ENCODE measurements at places on chromosomes 16 and 17.

DNA sequence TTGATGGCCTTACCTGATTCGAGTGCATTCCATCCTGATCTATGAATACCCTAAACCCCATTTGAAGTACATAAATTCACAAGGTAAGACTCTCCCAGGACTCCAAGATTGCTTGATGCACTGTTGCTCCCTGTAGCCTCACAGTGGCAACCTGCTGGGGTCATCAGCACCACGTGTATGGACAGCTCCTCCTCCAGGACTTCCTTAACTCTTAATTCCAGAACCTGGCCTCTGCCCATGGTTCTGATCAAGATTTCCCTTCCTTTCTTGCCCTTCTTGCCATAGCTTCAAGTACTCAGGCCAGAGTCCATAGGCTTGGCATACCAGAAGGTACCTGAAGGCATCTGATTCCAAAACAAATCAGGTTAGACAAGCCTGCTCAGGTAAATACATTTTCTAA is 34.0 kb upstream of the NLK start:
- DNase-seq, result no peak

DNA sequence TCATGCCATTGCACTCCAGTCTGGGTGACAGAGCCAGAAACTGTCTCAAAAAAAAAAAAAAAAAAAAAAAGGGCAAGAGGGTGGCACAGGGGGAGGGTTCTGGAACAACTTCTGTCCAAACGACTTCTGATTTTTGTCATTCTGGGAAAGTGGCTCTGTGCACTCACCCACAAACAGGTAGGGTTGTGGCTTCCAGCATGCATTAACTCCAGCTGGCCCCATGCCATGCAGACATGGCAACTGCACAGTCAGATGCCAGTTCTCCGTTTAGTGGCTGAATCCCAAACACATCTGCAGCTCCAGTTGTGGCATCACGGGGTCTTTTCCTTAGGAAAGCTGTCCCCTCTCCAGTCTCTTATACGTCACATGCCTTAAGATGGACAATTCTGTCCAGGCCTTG is 30.3 kb downstream of the B4GALNT2 start:
- no peak for DNase-seq

GRCh38 chr16:73506568-73507056 is 458.7 kb upstream of the ZFHX3 start:
- no peak for DNase-seq

DNA sequence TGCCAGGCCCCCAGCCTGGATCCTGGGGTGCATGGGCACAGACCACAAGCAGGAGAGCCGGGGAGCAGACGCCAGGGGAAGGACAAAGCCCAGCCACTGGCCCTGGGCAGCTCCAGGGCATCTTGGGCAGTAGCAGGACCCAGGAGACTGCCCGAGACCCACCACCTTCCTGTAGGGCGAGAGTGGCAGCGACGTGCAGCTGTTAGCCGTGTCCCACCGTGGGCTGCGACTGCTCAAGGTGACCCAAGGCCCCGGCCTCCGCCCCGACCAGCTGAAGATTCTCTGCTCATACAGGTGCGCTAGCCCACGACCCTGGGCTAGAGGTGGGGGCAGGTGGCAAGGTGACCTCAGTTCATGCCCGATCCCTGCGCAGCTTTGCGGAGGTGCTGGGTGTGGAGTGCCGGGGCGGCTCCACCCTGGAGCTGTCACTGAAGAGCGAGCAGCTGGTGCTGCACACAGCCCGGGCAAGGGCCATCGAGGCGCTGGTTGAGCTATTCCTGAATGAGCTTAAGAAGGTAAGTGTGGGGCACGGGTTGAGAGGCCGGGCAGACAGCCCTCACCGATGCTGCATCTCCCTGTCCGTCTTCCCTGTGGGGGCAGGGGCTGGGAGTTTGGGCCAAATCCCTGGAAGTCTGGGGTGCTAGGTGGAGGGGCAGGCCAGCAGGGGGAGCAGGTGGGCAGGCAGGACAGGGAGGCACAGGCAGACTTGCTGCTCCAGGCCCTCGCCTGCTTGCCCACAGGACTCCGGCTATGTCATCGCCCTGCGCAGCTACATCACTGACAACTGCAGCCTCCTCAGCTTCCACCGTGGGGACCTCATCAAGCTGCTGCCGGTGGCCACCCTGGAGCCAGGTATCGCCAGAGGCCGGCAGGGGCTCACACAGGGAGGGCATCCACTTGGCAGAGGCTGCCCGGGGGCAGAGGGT is 13.5 kb upstream of the SMIM5 start:
- no peak for DNase-seq

DNA sequence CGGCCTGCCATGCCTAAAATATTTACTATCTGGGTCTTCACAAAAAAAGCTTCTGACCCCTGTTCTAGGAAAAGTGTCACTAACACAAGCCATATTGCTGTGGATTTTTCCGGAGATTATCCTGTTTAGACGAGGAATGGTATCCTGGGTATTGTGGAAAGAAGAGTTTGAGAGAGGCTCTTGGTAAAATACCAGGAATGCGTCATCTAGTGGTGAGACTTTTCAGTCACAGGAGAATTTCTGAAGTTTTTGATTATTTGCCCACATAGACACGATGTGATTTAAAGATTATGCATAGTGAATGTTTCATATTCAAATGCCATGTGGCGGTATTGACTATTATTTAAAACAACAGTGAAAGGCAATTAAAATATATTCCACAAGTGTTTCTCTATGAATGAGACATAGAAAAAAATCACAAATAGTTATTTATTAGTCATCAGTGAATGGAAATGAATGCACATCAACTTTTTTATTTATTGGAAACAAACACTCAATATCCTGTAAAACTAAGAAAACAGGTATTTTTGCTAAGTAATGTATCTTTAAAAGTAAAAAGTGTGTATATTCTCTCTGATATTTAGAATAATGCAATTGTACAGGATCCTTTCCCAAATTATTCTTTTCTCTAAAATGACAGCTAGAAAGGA is 7.8 kb downstream of the KRT28 start:
- no peak for DNase-seq

- DNase-seq, result no peak
Measured at GRCh38 chr17:43217614-43218087, 6.0 kb downstream of the TMEM106A start.

DNA sequence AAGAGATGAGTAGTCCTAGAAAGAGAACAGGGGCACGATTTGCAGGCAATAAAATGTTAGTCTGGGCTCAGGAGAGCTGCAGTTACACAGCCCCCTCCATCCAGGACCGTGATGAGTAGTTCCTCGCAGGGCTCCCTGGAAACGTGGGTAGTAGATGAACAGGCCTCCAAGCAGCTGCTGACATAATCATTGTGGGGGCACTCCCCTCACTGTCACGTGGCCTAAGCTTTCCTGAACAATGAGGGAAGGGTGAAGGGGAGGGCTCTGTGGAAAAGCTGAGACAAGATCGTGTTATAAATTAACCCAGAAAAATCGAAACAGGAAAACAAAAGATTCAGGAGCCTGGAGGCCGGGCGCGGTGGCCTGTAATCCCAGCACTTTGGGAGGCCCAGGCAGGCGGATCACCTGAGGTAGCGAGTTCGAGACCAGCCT is 1.3 kb upstream of the PER1 start:
- no peak for DNase-seq

- no peak for DNase-seq
Measured at GRCh38 chr16:30553393-30553899, 4.7 kb downstream of the ZNF764 start.

DNA sequence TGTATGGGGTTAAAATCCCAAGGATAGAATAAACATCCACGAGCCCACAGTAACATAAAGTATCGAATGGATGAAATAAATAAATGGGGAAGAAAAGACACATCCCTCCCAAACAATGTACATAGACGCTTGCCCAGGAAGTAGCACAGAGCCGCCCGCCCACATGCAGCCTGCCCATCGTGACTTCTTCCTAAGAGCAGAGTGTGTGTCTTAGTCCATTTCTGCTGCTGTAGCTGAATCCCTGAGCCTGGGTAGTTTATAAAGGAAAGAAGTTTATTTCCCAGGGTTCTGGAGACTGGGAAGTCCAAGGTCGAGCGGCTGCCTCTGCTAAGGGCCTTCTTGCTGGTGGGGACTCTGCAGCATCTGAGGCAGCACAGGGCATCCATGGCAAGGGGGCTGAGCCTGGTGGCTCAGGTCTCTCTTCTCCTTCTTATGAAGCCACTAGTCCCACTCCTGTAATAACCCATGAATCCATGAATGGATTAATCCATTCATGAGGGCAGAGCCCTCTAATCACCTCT is 39.4 kb upstream of the ZNF469 start:
- no peak for DNase-seq

- DNase-seq, result no peak
Measured at GRCh38 chr17:1422885-1423284, 22.9 kb upstream of the YWHAE start.

- DNase-seq, result no peak
Measured at GRCh38 chr16:84087001-84087400, 29.7 kb downstream of the MBTPS1 start.

GRCh38 chr17:40850293-40850972 is 16.6 kb downstream of the KRT12 start:
- no peak for DNase-seq
